ENCODE measurements at places on chromosomes 13 and 19. TPM values are rescaled to one million over a fixed set of nuclear protein-coding genes. Genes with fewer than 3 reads are reported as not detected.
A peak's percentile ranks its signal among the peaks of the same experiment; 100 is the strongest.

The SLC25A42 gene
- total RNA-seq: 17.0 TPM

The PINLYP gene
- total RNA-seq: 6.9 TPM

The USE1 gene
- 18.6 TPM for total RNA-seq

The IL4I1 gene
- 80.0 TPM for total RNA-seq

DNA sequence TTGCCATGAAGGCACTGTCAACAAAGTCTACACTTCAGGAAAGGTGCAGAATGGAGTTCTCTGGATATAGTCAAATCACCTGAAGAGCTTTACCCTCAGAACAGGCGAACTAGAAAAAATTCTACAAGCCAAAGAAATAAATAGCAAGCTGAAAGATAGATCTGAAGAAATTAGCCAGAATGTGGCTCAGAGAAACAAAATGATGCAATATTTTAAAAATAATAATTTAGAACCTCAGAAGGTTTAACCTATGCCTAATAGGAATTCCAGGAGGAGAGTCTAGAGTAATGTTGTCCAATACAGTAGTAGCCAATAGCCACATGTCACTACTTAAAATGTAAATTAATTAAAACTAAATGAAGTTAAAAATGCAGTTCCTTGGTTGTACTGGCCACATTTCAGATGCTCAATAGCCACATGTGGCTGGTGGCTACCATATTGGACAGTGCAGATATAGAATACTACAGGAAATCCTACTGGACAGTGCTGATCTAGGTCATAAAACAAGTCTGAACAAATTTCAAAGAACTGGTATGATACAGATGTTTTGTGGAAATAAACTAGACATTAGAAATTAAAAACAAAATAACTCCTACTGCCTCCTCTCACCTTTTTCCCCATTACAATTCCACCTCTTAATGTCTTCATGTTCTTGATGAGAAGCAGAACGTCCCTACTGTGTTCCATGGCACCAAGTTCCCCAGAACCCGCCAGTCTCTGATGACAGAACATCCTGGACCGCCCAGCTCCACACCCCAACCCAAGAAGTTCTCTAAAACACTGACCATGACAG lies 679 bp upstream of the CDADC1 start:
- no peaks in the 10 kb centered on the region for H3K4me1 ChIP-seq
- no peaks in the 10 kb centered on the region for H3K27me3 ChIP-seq
- peak overlapping the region; percentile 78 for H3K27ac ChIP-seq
- no peaks in the 10 kb centered on the region for H3K36me3 ChIP-seq

The MIR17HG gene
- 23.5 TPM for total RNA-seq

The IGFL4 gene
- not detected for total RNA-seq

DNA sequence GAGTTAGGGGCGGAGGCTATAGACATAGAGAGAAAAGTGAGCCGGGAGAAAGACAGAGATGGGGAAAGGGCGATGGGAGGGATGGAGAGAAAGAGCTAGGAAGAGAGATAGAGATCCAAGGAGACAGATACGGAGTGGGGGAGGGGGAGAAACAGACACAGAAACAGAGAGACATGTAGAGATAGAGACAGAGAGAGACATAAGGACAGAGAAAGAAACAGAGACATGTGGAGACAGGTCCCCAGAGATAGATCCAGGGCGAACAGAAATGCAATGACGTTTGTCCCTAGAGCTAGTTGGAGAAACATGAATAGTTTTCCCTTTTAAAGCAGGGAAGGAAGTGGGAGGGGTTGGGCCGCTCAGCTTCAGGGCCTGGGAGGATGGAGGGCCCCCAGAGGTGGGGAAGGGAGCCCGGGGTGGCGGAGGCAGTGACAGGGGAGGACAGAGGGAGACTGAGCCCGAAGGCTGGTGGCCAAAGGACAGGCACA lies 4.6 kb downstream of the PPP1R14A start:
- H3K4me3 ChIP-seq: no peak overlapping the region
- H3K36me3 ChIP-seq: no peaks in the 10 kb centered on the region
- H3K4me1 ChIP-seq: no peaks in the 10 kb centered on the region

- no peaks in the 10 kb centered on the region for H3K36me3 ChIP-seq
- no peak overlapping the region for H3K4me3 ChIP-seq
- no peak for DNase-seq
- no peaks in the 10 kb centered on the region for H3K4me1 ChIP-seq
- no peak overlapping the region for H3K27ac ChIP-seq
- no peaks in the 10 kb centered on the region for H3K27me3 ChIP-seq
These were observed 458.9 kb downstream of the SLITRK1 start for GRCh38 chr13:83423381-83423780.

- no peak for DNase-seq
- H3K27me3 ChIP-seq: no peaks in the 10 kb centered on the region
- no peak overlapping the region for H3K27ac ChIP-seq
- H3K36me3 ChIP-seq: no peaks in the 10 kb centered on the region
- H3K4me3 ChIP-seq: no peak overlapping the region
These were observed 51.3 kb downstream of the ZNF536 start for GRCh38 chr19:30423481-30423880.

DNA sequence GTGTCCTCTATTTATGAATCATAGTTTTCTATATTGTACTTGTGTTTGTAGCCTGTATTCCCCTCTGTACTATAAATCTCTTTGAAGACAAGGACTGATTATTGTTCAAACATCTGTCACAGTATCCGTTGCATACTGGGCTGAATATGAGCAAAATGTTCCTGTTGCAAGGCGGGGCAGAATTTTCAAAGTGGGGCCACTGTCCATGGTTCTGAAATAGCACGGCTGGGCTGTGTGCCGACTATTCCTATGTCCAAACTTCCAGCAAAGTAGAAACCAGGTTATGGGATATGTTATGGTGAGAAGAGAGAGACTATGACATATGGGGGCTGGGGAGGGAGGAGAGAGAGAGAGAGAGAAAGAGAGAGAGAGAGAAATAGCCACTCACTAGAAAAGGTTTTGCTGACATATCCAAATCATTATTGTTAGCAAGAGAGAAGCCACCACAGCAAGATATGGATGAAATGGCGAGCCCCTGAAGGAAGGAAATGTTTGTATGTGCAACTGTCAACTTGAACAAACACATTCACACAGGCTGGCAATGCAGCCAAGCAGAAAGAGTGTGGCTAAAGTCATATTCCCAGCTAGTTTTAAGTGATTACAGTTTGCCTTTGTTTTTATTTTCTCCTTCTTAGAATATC lies 107.0 kb upstream of the GPR12 start:
- H3K4me3 ChIP-seq: no peak overlapping the region
- H3K27me3 ChIP-seq: no peaks in the 10 kb centered on the region
- DNase-seq: no peak
- H3K27ac ChIP-seq: no peak overlapping the region
- no peaks in the 10 kb centered on the region for H3K4me1 ChIP-seq
- H3K36me3 ChIP-seq: no peaks in the 10 kb centered on the region

All from GM12878 (cell line).